ENCODE measurements at places on chromosomes 6 and 20.

- DNase-seq = no peak
Observed at GRCh38 chr6:20605061-20605460, 70.8 kb downstream of the CDKAL1 start.

GRCh38 chr6:39303425-39304153 is 10.6 kb downstream of the KCNK17 start:
- no peak for DNase-seq

DNA sequence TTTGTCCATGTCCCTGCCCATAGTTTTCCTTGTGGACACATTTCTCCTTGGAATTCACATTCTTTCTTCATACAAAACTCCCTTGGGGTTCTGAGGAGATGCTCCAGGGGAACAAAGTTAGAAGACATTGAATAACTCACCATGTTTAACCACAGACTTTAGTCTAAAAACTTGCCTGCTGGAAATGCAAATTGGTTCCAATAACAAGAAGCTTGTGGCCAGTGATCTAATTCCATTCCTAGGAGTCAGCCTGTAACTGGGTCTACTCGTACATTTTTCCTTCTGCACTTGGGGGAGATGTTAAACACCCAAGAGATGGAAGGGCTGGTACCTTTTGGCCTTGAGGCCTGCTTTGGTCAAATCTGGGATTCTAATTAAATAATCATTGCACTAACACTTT is 60.2 kb downstream of the SCML4 start:
- DNase-seq = no peak

- DNase-seq = no peak
Observed at GRCh38 chr20:49887251-49888211, 27.8 kb downstream of the SPATA2 start.

DNA sequence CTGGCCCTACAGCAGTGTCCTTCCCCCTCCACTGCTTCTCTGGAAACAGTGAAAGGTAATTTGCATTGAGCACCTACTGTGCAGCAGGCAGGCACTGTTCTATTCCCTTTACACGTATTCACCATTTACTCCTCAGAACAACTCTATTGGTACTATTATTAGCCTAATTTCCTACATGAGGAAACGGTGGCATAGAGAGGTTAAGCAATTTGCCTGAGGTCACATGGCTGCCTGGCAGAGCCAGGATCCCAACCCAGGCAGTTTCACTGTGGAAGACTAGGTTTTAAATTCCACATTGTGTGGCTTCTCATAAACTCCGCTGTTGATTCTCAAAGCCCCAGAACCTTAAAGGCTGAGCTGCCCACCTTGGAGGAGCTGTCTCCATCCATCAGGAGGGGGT is 72.7 kb downstream of the CLIC5 start:
- no peak for DNase-seq

DNA sequence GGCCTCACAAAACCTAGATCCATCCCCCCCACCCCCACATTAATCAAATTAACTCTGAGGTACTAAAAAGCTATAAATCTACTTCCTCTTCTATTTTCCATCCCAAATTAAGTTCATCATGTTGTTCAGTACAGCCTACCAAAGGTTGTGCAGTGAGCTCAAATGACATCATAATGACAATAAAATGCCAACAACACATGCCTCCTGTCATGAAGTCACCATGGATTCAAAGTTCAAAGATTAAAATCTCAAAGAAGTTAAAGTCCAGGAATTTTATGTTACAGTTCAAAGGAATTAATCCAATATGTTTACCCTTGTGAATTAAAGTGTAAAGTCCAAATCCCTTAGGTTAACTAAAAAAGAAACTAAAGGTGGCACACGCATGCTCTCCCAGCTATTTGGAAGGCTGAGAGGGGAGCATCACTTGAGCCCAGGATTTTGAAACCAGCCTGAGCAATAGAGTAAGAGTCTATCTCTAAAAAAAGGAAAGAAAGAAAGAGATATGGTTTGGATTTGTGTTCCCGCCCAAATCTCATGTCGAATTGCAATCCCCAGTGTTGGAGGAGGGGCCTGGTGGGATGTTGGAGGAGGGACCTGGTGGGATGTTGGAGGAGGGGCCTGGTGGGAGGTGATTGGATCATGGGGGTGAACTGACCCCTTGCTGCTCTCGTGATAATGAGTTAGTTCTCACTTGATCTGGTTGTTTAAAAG is 25.7 kb upstream of the SIRT5 start:
- peak; percentile 20 for DNase-seq

DNA sequence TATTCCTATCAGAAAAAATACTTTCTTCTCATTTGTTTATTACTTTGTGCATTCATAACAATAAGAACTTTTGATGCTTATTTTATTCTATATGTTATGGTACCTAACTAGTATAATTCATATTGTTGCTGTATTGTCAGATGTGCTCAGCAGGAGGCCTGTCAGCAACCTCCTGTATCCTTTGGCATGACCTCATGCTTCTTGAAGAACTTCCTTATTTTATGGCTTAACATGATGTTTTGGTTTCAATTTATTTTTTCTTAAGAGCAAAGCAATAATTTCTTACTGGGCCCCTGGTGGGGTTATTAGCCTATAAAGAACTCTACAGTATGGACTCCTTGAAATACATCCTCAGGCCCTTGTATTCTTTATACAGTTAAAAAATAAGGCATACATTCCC is 17.3 kb downstream of the GGTLC1 start:
- no peak for DNase-seq

GRCh38 chr20:30816182-30816645 is 441.2 kb upstream of the DEFB115 start:
- no peak for DNase-seq

DNA sequence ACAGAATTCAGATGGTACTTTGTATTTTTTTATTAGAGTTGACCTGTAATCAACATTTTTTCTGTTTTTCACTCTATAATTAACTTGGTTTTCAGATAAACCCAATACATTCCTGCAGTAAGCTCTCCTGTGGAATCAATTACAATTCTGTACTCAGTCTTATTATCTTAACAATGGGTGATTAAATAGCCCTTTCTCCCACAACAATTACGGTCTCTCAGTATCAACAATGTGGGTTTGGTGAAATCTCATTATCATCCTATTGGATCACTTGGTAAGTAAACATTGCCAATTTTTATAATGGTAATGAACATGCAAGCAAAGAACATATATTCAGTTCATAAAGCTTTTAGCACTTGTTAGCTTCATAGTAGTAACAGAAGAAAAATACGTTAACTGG is 438.9 kb upstream of the EPHA7 start:
- DNase-seq = no peak

- no peak for DNase-seq
Observed at GRCh38 chr6:122276637-122277036, 122.8 kb upstream of the HSF2 start.

- no peak for DNase-seq
Observed at GRCh38 chr6:52360028-52360427, 1.9 kb upstream of the PAQR8 start.

GRCh38 chr20:43726811-43727338 is at the start of gene GTSF1L:
Gene GTSF1L (minus strand): TSS chr20:43727002. CDS start chr20:43726694, 308 bp downstream.
- no peak for DNase-seq

DNA sequence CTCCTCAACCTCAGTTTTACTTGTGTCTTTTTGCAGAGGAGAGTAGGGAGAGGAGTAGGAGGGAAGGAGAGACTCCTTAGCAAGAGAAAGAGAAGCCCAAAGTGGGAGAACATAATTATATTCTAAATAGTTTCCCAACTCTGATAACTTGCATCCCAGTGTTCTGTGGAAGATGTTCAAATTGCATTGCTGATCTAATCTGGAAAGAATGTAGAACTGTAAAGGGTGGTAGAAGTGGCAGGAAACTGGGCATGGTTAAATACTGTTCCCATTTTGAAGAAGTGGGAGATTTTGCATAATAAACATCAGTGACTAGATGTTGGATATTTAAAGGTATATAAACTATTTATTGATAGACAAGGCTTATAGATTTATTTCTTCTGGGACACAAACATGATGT is 42.6 kb upstream of the HMGN3 start:
- no peak for DNase-seq

DNA sequence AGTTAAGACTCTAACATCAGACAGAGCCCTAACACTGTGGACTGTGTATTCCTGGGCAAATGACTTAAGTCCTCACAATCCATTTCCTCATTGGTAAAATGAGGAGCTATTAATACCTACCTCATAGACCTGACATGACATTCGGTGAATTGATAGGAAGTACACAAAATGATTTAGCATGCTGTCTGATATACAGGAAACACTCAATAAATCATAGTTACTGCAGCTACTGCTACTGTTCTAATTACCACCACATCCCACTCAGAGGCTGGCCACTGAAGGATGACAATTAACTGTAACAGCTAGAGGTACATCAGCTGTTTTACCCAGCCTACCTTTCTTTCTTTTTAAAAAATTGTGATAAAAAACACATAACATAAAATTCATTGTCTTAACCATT is 87.7 kb downstream of the PLCG1 start:
- no peak for DNase-seq

- peak; percentile 25 for DNase-seq
Observed at GRCh38 chr6:45997875-45998506, 17.7 kb downstream of the CLIC5 start.

GRCh38 chr6:17292600-17293133 is 11.5 kb downstream of the RBM24 start:
- no peak for DNase-seq

GRCh38 chr6:73728548-73729205 is 32.7 kb downstream of the CD109 start:
- no peak for DNase-seq

DNA sequence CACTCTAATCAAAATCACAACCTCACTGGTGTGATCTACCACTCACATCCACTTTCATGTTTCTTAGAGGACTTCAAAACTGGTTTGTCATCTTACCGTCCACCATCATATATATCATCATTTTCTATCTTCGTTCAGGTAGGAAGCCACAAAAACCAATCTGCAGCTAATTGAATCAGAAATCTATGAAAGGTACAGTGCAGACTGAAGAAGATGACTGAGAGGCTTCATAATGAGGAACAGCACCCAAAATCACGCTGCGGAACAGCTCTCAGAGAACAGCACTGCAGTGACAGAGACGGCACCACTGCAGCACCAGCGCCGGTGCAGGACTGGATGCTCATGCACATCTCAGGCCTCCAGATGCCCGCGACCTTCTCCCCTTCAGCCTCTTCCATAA is 13.0 kb downstream of the GMDS start:
- no peak for DNase-seq

- DNase-seq = peak; percentile 73
Observed at GRCh38 chr6:75296811-75297779, 12.5 kb upstream of the TMEM30A start.

GRCh38 chr6:155381673-155382337 is 67.5 kb upstream of the TFB1M start:
- DNase-seq = no peak

- DNase-seq = no peak
Observed at GRCh38 chr6:126672649-126673048, 332.7 kb downstream of the CENPW start.

DNA sequence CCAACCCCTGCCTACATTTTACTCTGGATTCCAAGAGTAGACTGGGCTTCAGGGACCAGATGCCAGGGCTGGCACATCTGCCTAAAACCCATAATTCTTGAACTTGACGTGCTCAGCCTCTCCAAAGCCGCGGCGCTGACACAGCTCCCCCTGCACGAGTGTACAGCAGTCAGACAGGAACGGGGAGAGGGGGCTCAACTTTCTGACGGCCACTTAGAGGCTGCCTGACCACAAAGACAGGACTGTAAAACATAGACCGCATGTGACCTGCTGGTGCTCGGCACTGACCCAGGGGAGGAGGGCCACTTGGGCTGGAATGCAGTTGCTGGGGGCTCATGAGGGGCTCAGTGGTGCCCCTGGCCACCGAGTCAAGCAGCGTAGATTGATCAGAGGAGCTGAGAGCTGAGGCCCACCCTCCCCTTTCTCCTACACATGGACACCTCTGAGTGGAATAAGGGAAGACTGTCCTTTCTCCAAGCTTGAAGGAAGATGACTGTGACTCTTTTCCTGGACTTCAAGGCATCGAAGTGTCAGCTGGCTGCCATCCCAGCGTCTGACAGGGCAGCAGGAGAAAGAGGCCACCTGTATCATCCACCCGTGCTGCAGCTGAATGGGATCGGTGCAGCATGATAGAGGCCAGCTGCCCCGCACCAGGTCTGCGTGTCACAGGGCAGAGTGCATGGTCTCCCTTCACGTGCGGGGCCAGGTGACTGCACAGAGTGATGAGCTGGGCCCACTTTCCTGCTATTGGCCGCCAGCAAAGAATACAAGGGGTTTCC is 171.3 kb upstream of the AGPAT4 start:
- DNase-seq = no peak

- no peak for DNase-seq
Observed at GRCh38 chr6:109183109-109183650, 87.9 kb downstream of the CEP57L1 start.

GRCh38 chr20:32484958-32485769 is 100.0 kb downstream of the NOL4L start:
- peak; percentile 94 for DNase-seq

- DNase-seq = no peak
Observed at GRCh38 chr20:59020938-59021551, 1.8 kb downstream of the TUBB1 start.

DNA sequence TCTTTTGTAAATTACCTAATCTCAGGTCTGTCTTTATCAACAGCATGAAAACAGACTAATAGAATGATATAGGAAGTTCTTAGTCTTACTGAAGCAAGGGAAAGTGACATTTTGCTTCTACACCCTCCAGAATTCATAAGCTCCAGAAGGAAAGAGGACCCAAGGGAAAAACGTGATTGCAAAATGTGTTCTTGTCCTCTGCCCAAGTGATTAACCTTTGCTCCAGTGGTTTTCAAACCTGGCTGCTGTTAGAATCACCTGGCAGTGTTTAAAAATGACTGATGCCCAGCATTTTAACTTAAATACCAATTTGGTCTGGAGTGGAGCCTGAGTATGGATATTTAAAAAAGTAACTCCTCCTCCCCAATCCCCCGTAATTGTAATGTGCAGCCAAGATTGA is 191.4 kb downstream of the SLC16A10 start:
- no peak for DNase-seq

- DNase-seq = no peak
Observed at GRCh38 chr6:8086755-8087306, 15.5 kb downstream of the EEF1E1 start.
